Right forelimb (tissue), 1 donor: ENCODE measurements at places on chromosomes 12 and 14.

- DNase-seq = peak; percentile 55
Measured at GRCh38 chr14:55938249-55938791, 179.9 kb upstream of the PELI2 start.

DNA sequence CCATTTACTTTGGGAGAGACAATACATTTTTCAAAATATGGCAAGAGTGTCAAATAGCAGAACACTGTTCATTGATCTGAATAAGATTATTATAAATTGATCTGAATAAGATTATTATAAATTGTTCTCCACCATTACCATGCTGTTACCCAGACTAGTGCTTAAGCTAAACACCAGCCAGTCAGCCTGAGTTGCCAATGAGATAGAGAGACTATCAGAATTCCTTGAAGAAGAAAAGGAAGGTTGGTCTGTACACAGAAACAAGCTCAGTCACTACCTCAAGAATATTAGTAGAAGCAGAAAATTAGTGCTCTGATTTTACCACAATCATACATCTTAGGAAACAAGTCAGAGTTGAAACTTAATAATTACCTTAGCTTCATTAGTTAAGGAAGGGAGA, 469.8 kb downstream of the FOXG1 start:
- DNase-seq = no peak

DNA sequence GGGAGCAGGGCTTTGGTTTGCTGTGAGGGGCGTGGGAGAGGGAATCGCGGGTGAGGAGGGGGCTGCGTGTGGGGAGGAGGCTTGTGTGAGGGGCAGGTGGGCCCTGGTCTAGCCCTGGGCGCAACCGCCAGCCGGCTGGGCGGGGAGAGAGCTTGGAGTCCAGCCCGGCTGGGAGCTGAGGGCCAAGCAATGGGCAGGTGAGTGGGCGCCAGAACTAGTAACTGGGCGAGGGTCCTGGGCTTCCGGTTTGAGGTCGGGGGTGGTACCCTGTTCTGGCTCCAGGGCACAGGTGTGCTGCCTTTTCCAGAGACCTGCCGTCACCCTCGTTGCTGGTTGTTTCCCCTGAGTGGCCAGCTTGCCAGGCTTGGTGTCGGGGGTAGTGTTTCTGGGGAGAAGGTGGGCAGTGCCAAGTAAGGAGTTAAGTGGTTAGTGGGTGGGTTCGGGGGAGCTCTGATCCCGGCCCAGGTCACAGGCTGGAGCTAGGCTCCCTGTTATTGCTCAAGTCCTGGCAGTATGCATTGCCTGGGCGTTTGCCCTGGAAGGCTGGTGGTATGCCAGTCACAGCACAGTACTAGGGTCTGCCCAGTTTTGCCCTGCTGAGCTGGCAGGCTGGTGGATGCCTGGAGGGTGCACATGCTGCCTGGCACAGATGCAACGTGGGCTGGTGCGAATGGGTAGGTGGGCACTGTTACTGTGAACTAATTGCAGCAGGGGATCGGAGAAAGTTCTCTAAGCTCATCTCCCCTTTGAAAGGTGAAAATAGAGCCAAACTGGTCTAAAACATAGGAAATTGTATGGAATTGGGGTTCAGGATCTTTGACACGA, 683 bp downstream of the CIPC start:
- DNase-seq = peak; percentile 55

GRCh38 chr12:47123730-47124129, 44.0 kb upstream of the AMIGO2 start:
- DNase-seq = no peak

DNA sequence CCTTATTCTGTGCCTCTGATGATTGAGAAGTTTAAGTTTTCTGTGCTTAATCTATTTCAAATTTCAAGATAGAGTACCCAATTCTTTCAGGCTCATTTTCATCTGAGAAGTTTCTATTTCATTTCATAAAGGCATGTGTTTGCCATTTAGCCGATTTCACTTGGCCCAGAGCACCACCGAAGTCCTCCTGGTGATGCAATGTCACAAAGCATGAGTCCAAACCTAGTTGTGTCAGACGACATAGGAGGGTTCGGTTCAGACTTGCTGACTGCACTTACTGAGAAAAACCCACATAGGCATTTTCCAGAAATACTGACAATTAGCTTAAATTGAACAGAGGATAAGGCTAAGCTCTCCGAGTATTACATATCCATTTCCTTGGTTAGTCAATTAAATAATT, 152.4 kb upstream of the FAR2 start:
- DNase-seq = no peak

GRCh38 chr12:25242981-25243679, 7.6 kb downstream of the KRAS start:
- no peak for DNase-seq

DNA sequence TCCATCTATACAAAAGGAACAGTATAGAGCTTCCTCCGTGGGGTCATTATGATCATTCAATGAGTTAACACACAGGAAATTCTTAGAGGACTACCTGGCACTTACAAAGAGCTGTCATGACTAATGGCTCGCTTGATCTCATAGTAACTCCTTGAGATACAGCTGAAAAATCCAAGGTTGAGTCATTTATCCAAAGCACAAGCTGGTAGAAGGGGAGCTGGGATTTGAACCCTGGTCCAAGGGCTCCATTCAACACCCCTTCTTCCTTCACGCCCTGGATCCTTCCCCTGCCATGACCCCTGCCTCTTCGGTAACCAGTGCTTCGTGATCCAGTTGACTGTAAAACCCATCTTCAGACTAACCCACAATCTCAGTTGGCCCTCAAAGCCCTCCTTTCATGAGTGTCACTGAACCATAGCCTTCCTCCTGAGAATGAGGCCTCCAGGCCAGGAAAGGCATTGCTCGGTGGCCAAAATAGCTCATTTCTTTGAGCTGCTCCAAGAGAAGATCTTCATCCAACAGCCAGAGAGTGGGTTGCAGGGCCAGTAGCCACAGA, 7.8 kb downstream of the ZFP36L1 start:
- DNase-seq = no peak

GRCh38 chr12:109246221-109246620, 62.9 kb downstream of the FOXN4 start:
- DNase-seq = no peak

DNA sequence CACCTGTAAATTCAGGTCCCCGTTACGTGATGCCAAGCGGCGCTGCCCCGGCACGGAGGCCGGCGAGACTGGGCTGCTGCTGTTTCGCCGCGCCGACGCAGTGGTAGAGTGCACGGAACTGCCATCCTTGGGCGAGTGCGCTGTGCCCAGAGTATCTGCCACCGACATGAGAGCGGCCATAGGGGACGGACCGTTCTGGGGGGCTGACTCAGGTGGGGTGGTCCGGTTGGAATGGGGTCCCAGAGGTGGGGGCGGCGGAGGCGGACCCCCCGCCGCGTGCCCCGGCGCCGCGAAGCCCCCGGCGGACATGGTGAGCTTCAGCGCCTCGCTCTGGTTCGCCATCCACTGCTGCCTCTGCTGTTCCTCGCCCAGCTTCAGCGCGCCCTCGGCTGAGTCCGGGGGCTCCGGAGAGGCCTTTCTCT, 2.8 kb downstream of the IRF2BPL start:
- no peak for DNase-seq

DNA sequence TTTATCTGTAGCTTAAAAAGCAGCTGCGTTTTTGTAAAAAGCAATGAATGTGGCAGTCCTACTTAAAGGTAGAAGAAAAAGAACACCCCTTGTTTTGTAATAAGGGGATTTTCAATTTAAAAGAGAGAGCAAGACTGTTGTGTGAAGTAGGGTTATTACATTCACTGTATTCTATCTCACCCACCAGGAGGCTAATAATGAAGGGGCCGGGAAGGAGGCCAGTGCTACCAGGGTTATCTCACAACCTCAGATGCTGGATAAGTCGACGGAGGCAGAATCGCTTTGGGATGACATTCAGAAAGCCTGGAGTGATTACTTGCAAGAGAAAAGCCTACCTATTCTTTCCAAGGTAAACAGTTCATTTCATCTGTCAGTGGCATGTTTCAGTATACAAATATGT, 97.7 kb downstream of the RMST start:
- no peak for DNase-seq

DNA sequence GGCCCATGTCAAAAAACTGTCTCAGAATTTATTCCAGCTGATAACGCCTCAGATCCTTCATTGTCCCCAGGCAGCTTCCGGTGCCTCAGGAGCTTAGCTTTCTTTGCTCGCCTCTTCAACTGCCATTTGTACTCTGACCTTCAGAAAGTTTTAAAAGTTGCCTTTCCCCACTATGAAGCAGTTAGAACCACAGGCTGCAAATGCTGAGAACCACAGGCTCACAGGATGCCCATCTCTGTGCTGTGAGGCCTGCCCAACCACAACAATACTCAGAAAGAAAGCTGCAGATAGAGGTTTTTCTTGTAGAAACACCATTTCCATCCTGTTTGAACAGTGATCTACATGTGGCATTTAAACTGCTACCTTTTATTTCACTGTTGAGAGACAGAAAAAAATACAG, 131.1 kb downstream of the PRKCH start:
- no peak for DNase-seq

DNA sequence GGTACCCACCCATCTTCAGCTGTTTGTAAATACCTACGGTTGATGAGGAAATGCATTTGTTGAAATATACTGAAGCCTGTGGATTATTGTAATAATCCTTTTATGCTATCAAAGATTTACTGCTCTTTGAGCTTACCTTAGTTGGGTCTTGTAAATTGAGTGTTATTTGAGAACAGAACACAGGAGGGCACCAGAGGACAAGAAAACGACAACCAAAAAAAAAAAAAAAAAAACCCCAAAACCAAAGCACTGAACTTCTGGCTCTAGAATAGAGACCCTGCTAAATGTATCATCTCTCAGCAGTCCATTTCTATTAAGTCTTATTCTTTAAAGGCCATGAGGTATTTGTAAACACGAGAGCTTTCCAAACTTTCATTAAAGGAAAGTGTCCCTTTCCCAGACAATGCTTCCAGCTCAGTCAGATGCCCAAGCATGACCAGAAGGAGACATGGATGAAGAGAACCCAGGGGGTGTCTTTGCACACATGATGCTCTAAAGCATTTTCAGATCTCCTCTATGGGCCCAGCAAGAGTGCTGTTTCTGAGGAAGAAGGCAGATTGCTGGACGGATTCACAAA, 763.9 kb downstream of the NRXN3 start:
- DNase-seq = no peak

GRCh38 chr14:103659631-103660030, 30.6 kb downstream of the KLC1 start:
- DNase-seq = no peak

DNA sequence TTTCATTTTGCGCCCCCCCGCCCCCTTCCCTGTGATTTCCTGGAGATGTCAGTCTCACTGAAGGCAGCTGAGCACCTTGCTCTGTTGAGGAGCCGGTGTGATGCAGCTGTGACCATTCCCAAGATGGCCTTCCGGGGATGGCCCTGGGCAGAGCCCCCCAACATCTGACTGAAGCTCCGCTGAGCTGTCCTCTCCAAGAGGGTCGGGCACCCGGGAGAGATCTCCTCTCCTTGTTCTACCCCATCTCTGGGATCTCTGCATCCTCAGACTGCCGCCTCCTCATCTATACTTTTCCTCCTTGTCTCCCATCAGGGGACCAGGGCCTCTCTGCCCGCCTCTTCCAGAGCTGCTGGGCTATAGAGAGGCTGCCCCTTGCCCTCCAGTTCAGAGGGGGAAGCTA, 965 bp upstream of the SMOC1 start:
- DNase-seq = no peak

DNA sequence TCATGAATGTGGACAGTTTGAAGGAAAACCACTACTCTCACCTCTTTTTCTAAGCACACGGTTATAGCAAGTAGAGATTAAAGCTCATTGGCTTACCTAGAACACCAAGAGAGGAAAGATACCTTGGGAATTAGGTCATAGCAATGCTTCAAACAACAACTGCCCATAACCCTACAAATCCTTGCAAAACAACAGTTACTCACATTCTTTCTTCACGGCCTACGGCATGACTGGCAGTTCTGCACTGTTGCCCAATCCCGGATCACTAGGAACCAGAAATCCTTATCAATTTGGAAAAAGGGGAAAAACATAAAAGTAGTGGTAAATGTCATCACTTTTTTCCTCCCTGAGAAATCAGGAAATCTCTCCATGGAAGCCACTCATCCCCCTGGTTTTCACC, 9.6 kb upstream of the ISM2 start:
- no peak for DNase-seq

DNA sequence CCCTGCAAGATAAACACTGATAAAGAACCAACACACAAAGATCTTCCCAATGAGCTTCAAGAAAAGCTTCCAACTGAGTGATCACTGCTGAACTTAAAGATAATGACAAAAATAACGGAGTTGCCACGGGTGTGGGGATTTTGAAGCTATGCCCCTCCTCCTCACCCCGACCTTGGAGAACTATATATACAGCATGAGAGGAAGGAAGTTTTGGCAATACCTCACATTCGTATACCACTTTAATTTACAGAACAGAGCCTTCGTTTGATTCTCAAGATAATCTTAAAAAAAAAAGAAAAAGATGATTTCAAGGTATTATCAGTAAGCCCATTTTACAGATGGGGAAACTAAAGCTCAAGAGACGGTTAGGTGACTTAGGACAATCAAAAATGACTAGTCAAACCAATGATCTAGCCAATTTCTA, 715 bp downstream of the NEK9 start:
- no peak for DNase-seq

- DNase-seq = no peak
Measured at GRCh38 chr14:62662811-62663455, 382.3 kb downstream of the KCNH5 start.

GRCh38 chr14:78593949-78594348, 423.8 kb downstream of the NRXN3 start:
- no peak for DNase-seq

DNA sequence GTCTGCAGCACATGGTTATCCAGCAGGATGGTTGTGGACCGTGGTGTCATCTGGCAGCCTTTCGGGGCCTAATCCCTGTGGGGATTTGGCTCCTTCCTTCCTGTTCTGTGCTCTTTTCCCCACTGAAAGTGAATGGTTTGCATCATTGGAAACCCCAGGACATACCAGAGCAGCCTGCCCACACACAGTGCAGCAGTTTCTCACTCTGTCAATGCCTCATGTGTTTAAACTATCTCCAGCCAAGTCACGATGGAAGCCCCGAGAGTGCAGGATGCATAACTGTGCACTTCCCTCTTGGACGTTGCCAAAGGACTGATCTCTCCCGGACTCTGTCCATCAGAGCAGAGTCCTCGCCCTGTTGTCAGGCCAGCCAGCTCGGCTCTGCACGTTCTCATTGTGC, 29.0 kb upstream of the AMN start:
- peak; percentile 59 for DNase-seq

GRCh38 chr14:70080076-70080475, 108.7 kb downstream of the SLC8A3 start:
- DNase-seq = no peak
